ENCODE measurements at places on chromosomes 12 and 14.

- no peak for DNase-seq
These were observed 198.1 kb downstream of the DAD1 start for GRCh38 chr14:22390824-22391461.

DNA sequence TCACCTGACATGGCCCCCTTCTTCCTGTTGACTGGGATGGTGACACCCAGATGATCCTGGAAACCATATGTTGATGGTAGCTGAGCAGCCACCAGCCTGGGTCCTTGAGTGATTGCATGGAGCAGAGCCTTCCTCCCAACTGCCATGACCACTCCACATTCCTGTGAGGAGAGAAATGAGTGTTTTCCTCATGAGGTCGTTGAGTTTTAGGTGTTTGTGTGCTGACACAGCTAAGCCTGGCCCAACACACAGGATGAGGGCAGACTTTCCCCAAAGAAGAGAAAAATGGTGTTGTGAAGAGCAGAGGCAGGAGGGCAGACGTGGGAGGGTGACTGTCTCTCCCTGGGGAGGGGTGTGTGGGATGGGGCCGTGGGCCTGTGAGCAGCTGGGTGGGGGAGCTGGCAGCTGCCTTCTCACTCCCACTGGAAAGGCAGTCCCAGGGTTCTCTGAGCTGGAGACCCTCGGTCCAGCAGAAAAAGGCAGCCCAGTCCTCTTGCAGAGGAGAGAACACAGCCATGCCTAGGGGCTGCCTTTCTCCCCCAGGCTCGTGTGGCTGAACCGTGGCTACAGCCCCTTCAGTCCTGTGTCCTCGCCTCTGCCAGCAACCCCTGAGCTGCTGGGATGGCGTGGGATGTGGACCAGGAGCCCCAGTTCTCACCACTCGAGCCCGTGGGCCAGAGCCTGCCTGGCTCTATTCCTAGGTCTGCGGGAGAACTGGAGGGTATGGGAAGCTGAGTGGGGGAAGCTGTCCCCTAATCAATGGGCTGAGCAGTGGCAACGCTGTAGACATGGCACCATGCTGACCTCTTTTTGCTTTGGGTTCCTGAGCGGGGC lies 257.0 kb downstream of the ADGRD1 start:
- no peak for DNase-seq

DNA sequence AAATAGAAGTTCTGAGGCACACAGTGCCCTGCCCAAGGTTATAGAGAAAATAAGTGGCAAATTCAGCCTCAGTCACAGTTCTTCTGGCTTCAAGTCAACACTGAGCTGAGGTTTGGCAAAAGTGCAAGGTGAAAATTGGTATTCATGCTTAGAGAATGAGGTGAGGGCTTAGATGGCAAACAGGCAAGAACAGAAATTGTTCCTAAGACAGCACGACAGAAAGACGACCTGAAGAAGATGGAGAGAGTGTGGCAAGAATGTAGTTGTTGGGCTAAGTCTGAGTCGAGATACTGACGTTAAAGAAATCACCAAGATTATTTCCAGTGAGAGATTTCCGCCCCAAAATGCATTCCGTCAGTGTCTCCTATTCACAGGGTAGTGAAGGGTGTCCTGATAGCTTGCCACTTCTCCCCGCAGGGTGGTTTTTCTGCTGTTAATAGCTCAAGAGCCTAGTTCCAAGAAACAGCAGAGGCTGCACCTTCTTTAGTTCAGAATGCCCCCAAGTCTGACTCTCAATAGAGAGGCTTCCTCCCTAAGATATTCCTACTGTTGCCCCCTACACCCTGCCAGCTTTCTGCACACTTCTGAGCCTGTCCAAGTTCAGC lies 260.8 kb upstream of the AMIGO2 start:
- DNase-seq: no peak

DNA sequence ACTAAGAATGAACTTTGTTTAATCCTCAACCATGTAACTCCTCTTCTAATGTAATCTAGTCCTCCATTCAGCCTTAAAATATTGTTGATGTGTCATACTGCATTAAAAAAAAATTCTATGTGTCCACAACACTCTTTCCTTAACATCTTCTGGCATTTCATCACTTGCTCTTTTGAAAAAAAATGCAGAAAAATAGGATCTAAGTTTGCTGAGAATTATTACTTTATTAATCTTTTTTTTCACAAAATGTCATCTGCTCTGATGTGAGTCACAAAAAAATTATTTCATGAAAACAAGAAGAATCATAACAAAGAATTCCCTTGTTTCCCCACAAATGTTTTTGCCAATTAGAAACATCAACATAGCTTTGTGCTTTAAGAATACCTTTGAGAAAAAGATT lies 410.1 kb upstream of the MGAT4C start:
- DNase-seq: no peak

GRCh38 chr12:101299346-101299745 lies 19.4 kb downstream of the UTP20 start:
- DNase-seq: no peak

- DNase-seq: no peak
These were observed 129.3 kb upstream of the LMNTD1 start for GRCh38 chr12:25682421-25682820.

DNA sequence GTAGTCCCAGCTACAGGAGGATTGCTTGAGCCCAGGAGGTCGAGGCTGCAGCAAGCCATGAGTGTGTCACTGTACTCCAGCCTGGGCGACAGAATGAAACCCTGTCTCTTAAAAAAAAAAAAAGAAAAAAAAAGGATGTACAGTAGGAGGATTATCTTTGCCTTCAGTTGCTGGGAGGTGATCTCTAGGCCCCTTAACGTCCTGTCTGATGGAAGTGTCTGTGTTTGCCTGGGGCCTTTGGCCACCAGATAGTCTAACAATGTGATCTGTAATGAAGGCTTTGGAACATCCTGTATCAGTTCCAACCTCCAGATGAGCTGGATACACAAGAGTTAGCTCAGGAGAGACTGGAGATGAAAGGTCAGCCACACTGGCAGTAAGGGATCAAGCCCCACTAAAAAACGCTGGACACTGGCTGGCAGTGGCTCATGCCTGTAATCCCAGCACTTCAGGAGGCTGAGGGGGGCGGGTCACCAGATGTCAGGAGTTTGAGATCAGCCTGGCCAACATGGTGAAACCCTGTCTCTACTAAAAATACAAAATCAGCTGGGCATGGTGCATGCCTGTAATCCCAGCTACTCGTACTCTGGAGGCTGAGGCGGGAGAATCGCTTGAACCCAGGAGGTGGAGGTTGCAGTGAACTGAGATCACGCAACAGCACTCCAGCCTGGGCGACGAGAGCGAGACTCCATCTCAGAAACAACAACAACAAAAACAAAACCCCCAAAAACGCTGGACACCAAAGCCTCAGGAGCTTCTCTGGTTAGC lies 19.0 kb upstream of the HNF1A start:
- DNase-seq: no peak

DNA sequence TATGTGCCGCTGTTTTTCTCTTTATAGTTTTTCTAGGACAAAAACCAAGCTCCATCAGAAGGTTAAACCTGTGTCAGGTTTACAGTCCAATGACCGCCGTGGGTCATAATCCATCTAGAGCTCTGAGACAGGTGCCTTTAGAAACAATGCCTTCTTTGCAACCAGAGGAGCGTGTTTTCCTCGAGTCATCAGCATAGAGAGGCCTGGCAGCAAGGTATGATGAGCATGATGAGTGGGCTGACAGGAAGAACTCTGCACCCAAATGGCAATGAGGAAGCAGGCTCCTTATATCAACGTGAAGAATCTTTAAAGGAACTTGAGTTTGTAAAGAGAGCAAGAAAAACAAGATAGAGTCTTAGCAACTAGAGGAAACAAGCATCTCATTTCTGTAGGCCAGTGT lies 60.5 kb upstream of the NUDT4 start:
- DNase-seq: no peak

- no peak for DNase-seq
These were observed at the start of gene AKAP5 for GRCh38 chr14:64465191-64465822. Gene AKAP5 (plus strand): TSS chr14:64465499. CDS start chr14:64468395, 2,896 bp downstream.

GRCh38 chr12:11397366-11397765 lies 2.0 kb upstream of the PRB2 start:
- DNase-seq: no peak

DNA sequence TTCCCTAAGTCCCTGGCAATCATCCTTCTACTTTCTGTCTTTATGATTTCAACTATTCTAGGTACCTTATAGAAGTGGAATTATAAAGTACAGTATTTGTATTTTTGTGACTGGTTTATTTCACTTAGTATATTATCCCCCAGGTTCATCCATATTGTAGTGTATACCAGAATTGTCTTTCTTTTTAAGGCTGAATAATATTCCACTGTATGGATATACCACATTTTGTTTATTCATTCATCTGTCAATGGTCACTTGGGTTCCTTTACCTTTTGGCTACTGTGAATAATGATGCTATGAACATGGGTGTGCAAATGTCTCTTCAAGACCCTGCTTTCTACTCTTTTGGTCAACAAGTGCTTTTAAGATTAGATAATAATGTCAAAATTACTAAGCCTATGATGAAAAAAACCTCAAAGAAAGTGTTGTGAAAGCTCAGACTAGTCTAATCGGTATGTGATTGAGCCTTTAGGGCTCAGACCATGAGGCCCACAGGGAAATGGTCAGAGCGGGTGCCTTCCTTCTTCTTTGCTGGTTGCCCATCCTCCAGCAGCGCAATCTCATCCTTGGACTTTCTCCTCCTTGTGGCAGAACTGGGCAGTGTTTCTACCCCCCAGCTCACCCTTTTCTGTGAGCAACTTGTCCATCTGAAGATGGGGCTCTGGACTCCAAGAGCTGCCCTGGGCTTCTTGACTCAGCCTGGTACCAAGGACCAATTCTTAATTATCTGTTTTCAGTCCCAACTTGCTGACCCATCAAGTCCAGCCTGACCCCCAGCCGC lies 105.4 kb downstream of the TTC8 start:
- no peak for DNase-seq
